Omental fat pad (tissue), 4 donors: ENCODE measurements at places on chromosomes 16 and 17. TPM values are rescaled to one million over a fixed set of nuclear protein-coding genes. Genes with fewer than 3 reads are reported as not detected.

USH1G gene
- total RNA-seq = not detected

ABCA8 gene
- 164 TPM for total RNA-seq

SSTR5 gene
- total RNA-seq = not detected

DCTPP1 gene
- 24.0 TPM for total RNA-seq

CRAMP1 gene
- total RNA-seq = 7.6 TPM

CDRT15 gene
- not detected for total RNA-seq

KRT40 gene
- total RNA-seq = not detected

PIPOX gene
- total RNA-seq = 0.84 TPM

IRF8 gene
- total RNA-seq = 89.9 TPM
